ENCODE measurements at places on chromosomes 7 and 10. TPM values are rescaled to one million over a fixed set of nuclear protein-coding genes. Genes with fewer than 3 reads are reported as not detected.

Gene TMEM254
- 22.5 TPM for total RNA-seq

Gene ARHGEF5
- total RNA-seq: 40.6 TPM

Gene TMEM176B
- total RNA-seq: not detected

Gene PIP4K2A
- total RNA-seq: 8.5 TPM

Gene ANK3
- 22.6 TPM for total RNA-seq

Gene C7orf33
- not detected for total RNA-seq

Gene CPA1
- total RNA-seq: not detected

Gene COBL
- total RNA-seq: 3.0 TPM

Gene CUTC
- total RNA-seq: 18.9 TPM

Gene TWNK
- total RNA-seq: 6.4 TPM

Gene CFAP58
- total RNA-seq: 0.28 TPM

Gene CRPPA
- total RNA-seq: 0.85 TPM

Gene SFTPA1
- not detected for total RNA-seq

Gene THSD7A
- total RNA-seq: not detected

Gene PAX2
- not detected for total RNA-seq

Gene CNTNAP2
- total RNA-seq: 4.3 TPM

Gene SLC26A5
- not detected for total RNA-seq

Gene DNAJC2
- total RNA-seq: 15.5 TPM

Gene HOXA3
- total RNA-seq: not detected

Gene RHBDD2
- 49.9 TPM for total RNA-seq

Gene NPY
- total RNA-seq: not detected
